ENCODE measurements at places on chromosomes 6 and 20. TPM values are rescaled to one million over a fixed set of nuclear protein-coding genes. Genes with fewer than 3 reads are reported as not detected.

The SPATS1 gene
- 0.30 TPM for total RNA-seq

The RIMS1 gene
- total RNA-seq = 128 TPM

The PAX1 gene
- total RNA-seq = 0.06 TPM

The GMNN gene
- 27.3 TPM for total RNA-seq

The CARMIL1 gene
- 38.5 TPM for total RNA-seq

The TDRD6 gene
- 1.2 TPM for total RNA-seq

The ERVFRD-1 gene
- total RNA-seq = 0.06 TPM

The SLC22A16 gene
- 0.66 TPM for total RNA-seq
